H9 (cell line): ENCODE measurements at places on chromosomes 1 and 21. TPM values are rescaled to one million over a fixed set of nuclear protein-coding genes. Genes with fewer than 3 reads are reported as not detected.

DNA sequence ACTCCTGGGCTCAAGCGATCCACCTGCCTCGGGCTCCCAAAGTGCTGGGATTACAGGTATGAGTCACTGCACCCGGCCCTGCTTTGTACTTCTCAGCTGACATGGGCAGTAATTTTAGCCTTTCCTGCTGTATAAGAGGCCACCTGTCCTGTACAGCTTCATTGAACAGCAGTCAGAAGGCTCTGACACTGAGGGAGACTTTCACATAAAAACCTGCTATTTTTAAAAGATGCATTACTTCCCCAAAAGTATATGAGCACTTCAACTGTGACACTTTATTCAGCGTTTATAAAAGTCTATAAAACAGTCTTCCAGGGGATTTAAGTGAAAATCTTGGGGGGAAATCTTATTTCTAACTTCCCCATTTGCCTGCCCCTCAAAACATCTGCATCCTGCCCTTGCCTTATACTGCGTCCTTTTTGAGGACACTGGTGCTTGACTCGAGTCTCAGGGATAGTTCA, 17.6 kb downstream of the RNU5D-1 start:
- DNase-seq: no peak
- no peaks in the 10 kb centered on the region for H3K36me3 ChIP-seq
- H3K4me1 ChIP-seq: no peaks in the 10 kb centered on the region
- H3K27ac ChIP-seq: no peak overlapping the region
- no peak overlapping the region for H3K4me3 ChIP-seq
- H3K27me3 ChIP-seq: no peaks in the 10 kb centered on the region

DNA sequence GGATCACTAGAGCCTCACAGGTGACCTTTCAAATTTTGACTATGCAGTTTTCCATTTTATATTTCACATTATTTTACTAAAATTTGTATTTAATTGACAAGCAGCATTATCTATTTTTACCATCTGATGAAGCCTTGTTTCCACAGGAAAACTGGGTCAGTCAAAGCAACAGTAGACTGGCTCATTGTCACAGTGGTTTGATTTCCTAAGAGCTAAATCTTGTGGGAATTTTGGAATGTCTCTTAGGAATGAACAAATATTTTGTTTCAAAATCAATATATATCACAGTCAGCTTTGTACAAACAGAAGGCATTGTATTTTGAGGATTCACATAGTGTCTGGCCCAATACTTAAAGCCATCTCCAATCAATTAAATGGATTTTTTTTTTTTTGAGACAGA, 152.6 kb upstream of the RNPC3 start:
- H3K27ac ChIP-seq: no peak overlapping the region
- 0 out of 2 replicates have a peak, but pooled peaks cover 4% of the 10 kb centered on the region for H3K36me3 ChIP-seq
- DNase-seq: no peak
- no peaks in the 10 kb centered on the region for H3K4me1 ChIP-seq
- no peaks in the 10 kb centered on the region for H3K27me3 ChIP-seq

GRCh38 chr1:22088331-22088730, 35.8 kb downstream of the CDC42 start:
- no peak overlapping the region for H3K27ac ChIP-seq
- no peak overlapping the region for H3K4me3 ChIP-seq
- H3K36me3 ChIP-seq: peaks cover 39% of the 10 kb centered on the region
- no peak for DNase-seq
- peaks cover 13% of the 10 kb centered on the region for H3K4me1 ChIP-seq
- no peaks in the 10 kb centered on the region for H3K27me3 ChIP-seq

DNA sequence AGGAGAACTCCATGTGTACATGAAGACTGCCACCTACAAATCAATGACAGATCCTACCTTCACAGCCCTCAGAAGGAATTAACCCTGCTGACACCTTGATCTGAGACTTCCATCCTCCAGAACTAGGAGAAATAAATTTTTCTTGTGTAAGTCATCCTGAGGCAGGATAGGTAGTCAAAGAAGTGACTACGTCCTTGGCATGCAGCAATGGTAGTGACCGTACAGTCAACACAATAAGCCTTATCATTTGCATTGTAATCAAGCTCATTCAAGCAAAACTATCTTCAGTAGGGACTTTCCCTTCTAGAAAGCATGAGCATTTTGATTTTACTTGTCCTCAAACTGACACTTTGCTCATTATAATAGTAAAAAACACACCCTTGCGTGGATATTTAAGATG, 64.0 kb upstream of the KCNK1 start:
- H3K27ac ChIP-seq: no peak overlapping the region
- H3K4me1 ChIP-seq: no peaks in the 10 kb centered on the region
- H3K27me3 ChIP-seq: no peaks in the 10 kb centered on the region
- peaks cover 15% of the 10 kb centered on the region; the same call in 1 of the 2 replicates for H3K36me3 ChIP-seq

DNA sequence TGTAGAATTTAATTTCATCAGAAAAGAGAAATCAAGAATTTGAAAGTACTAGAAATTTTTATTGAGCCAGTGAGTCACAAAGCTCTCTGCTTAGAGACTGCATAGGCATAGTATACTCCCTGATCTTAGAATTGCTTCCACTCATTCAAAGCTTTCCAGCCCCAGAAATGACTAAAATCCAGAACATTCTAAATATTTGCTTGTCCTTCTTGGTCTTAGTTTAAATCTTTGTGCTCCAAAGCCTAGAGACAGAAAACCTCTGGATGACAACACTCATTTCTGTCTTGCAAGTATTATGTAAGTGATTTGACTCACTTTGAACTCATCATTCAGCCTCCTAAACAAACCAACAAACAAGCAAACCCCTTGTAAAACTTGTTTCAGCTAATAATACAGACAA, 74.2 kb downstream of the PTPRC start:
- no peak for DNase-seq
- no peaks in the 10 kb centered on the region; the same call in 1 of the 2 replicates for H3K4me1 ChIP-seq
- H3K27ac ChIP-seq: no peak overlapping the region
- H3K4me3 ChIP-seq: no peak overlapping the region

- H3K4me3 ChIP-seq: no peak overlapping the region
- no peaks in the 10 kb centered on the region; the same call in 1 of the 2 replicates for H3K4me1 ChIP-seq
- no peak for DNase-seq
- H3K36me3 ChIP-seq: no peaks in the 10 kb centered on the region
Observed at GRCh38 chr1:184362876-184363275, 24.0 kb upstream of the C1orf21 start.

DNA sequence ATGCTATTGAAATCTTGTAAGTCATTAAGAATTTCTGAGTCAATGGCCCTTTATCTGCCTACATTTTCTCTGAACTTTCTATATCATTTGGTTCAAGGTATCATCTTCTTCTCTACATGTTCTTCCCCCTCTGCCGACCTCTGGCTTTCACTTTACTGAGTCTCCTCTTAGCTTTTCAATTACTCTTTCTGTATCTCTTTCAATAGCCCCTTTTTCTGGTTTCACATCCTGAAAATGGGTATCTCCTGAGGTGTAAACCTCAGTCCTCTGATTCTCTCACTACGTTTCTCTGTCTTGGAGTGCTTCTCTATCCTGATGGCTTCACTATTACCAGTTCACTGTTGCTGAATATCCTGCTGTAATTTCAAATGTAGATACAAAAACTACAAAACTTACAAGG, 98.9 kb downstream of the LYST start:
- no peaks in the 10 kb centered on the region for H3K36me3 ChIP-seq
- no peaks in the 10 kb centered on the region for H3K4me1 ChIP-seq
- no peaks in the 10 kb centered on the region for H3K27me3 ChIP-seq
- no peak for DNase-seq
- no peak overlapping the region for H3K27ac ChIP-seq

- H3K27me3 ChIP-seq: no peaks in the 10 kb centered on the region
- no peak overlapping the region for H3K27ac ChIP-seq
- no peaks in the 10 kb centered on the region for H3K4me1 ChIP-seq
- DNase-seq: no peak
- no peak overlapping the region for H3K4me3 ChIP-seq
Observed at GRCh38 chr1:40353082-40353481, 20.4 kb upstream of the SMAP2 start.

DNA sequence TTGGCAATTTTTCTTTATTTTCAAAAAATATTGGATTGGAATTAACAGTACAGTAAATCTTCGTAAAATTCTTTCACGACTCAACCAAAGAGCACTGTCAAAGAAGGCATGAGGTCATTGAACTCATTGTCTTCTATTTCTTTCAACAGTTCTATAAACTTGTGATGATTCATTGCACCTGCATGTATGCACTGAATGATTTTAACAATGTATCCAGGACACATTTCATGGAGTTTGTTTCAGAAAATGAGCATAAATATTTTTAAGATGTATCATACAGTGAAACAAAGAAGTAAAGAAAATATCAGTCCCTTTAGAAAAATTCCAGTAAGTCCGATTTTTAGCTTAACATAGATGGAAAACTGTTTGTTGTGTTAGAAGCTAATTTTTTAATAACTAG, 33.6 kb upstream of the CD34 start:
- H3K4me1 ChIP-seq: no peaks in the 10 kb centered on the region
- H3K36me3 ChIP-seq: no peaks in the 10 kb centered on the region
- H3K27me3 ChIP-seq: no peaks in the 10 kb centered on the region
- DNase-seq: no peak
- no peak overlapping the region for H3K27ac ChIP-seq
- H3K4me3 ChIP-seq: no peak overlapping the region

DNA sequence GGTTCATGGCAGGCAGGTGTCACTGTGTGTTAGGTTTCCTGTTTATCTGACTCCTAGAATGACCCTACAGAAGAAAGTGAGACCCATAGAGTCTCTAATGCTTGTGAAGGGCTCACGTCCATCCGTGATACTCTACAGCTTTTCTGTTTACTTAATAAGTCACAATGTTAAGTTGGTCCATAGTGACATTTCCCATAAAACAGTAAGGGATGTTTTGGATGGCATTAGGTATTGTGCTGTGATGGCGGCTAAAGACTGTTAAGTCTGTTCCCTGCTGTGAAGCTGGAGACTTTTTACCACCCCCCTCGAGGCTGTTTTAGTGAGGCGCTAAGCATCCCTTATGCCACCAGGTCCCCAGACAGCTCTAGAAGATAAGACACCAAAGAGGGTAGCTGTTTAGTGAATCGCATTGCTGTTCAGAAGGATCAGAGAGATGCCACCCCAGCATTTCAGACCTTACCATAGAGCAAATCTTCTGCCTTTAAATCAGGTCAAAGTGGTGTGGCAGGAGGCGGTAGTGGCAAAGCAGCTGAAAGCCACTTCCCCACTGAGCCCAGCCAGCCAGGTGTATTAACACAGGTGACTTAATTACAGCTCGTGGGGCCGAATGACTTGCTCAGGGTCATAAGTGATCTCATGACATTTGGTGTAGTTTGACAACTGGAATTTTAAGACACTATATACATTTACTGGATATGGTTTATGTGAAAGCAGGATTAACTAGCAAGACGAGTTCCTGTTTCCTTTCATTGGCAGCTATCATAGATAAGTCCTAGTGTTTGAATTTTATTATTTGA, 25.0 kb downstream of the SLC37A1 start:
- no peaks in the 10 kb centered on the region for H3K27me3 ChIP-seq
- no peak overlapping the region for H3K27ac ChIP-seq
- H3K36me3 ChIP-seq: no peaks in the 10 kb centered on the region; the same call in 2 of the 3 replicates

DNA sequence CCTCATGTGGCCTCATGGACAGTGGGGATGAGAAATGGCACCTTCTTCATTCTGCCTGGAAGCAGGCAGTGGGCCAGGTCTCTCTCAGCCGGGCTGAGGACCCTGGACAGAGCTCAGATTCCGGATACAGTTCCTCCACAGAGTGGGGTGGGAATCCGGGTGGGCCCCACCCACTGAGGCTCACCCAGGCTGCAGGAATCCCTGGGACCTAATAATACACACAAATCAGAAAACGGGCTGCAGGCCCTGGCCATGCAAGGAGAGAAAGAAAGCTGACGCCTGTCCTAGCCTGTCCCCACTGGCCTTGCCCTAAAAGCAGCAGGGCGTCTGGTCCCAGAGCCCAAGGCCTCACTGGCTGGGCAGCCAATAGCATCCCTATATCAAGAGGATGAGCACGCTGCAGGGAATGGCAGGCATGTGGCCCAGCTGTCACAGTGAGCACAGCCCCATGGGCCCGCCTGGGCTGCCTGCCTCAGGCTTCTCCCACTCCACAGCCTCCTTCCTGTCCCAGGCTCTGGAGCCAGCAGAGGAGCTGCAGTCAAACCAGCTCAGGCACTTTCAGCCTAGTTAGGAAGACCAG, 25.3 kb downstream of the ACTA1 start:
- H3K36me3 ChIP-seq: no peaks in the 10 kb centered on the region
- peak; percentile 71 for DNase-seq
- peaks cover 7% of the 10 kb centered on the region; the same call in 1 of the 2 replicates for H3K27me3 ChIP-seq
- H3K4me1 ChIP-seq: peaks cover 16% of the 10 kb centered on the region; the same call in 1 of the 2 replicates
- no peak overlapping the region for H3K4me3 ChIP-seq
- no peak overlapping the region for H3K27ac ChIP-seq

DNA sequence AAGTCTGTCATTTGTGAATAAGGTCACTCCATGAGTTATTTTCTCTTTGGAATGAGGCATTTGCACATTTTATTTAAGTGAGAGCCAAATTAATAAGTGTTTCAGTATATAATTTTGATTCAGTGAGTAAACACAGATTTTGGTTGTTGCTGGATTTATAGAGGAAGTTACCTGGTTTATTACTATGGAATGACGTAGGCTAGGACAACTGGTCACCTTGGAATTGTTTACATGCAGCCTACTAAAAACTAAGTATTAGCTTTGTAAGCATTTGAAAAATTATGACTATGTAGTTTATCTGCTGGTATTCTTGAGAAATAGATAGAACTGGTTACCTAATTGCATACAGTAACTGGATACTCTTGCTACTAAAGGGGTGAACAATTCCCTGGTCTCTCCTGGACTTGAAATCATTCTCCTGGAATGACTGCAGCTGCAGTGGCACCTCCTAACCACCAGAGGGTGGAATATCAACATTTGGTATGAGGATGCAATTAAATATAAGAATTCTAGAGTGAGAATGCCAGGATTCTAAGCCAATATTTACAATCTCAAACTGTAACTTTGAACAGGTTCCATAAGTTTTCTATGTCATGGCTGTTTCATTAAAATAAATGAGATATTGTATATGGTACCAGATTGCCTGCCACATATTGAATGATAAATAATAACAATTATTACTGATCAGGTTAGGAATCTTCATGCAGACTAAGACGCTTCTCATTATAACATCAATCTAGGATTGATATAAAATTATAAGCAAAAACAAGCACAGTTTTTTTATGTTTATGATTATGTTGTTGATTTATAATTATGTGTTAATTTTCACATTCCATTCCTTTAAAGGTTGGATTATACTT, 3.5 kb upstream of the KRTAP27-1 start:
- H3K4me3 ChIP-seq: no peak overlapping the region
- no peaks in the 10 kb centered on the region for H3K36me3 ChIP-seq
- no peaks in the 10 kb centered on the region; the same call in 1 of the 2 replicates for H3K27me3 ChIP-seq
- H3K4me1 ChIP-seq: no peaks in the 10 kb centered on the region
- peak; percentile 38 for DNase-seq

The ITGB3BP gene
- total RNA-seq: 46.6 and 47.2 TPM in 2 replicates

The FBXO44 gene
- 21.4 and 24.5 TPM in 2 replicates for total RNA-seq

The SPATA46 gene
- total RNA-seq: not detected in 2 replicates

The CD52 gene
- total RNA-seq: 3.8 and 4.1 TPM in 2 replicates
